ENCODE measurements at places on chromosomes 7 and 10.

- DNase-seq: peak; percentile 53
Measured at GRCh38 chr10:12628964-12629766, 279.8 kb downstream of the CAMK1D start.

GRCh38 chr10:11856678-11857077 lies 33.5 kb downstream of the PROSER2 start:
- no peak for DNase-seq

DNA sequence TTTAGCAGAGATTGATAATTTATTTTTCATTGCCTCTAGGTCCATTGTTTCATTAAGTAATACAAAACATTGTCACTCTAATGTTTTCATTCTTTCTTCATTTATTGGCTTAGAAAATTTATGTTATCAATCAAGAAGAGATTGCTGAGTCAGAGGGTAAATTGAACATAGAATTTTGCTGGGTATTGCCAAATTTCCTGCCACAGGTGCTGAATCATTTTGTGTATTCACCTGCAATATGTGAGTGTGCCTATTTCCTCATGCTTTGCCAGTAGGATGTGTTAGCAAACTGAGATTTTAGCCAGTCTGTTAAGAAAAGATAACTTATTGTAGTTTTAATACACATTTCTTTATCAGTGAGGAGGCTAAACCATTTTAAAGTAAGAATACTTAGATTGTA lies 38.0 kb downstream of the MARCHF5 start:
- DNase-seq: no peak

- DNase-seq: no peak
Measured at GRCh38 chr7:19109000-19109946, 8.2 kb downstream of the TWIST1 start.

- DNase-seq: peak; percentile 81
Measured at GRCh38 chr7:143345428-143345900, 17.0 kb downstream of the FAM131B start.

GRCh38 chr10:116171505-116171904 lies 101.5 kb downstream of the GFRA1 start:
- DNase-seq: no peak

- no peak for DNase-seq
Measured at GRCh38 chr10:21449288-21449966, 76.1 kb downstream of the SKIDA1 start.

GRCh38 chr10:67088036-67088435 lies 162.2 kb downstream of the LRRTM3 start:
- no peak for DNase-seq

GRCh38 chr10:85919491-85920021 lies 447.0 kb downstream of the GRID1 start:
- no peak for DNase-seq

DNA sequence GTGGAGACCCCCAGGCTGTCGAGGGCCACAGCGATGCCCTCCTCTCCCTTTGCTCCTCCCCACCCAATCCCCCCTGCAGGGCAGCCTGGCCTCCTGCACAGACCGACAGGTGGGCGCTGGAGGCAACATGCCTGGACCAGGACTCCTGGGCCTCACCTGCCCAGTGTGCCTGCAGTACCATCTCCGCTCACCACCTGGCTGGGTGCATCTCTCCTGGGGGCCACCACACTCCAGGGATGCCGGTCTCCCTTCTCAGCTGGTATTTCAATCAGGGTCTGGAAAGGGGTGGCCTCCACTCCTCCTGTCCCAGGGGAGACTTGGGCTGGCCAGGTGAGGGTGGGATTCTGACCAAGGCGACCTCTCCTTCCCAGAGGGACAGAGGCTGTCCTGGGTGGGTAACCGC lies 17.2 kb upstream of the CFAP46 start:
- DNase-seq: no peak

- no peak for DNase-seq
Measured at GRCh38 chr7:1514995-1515401, 10.8 kb upstream of the INTS1 start.

DNA sequence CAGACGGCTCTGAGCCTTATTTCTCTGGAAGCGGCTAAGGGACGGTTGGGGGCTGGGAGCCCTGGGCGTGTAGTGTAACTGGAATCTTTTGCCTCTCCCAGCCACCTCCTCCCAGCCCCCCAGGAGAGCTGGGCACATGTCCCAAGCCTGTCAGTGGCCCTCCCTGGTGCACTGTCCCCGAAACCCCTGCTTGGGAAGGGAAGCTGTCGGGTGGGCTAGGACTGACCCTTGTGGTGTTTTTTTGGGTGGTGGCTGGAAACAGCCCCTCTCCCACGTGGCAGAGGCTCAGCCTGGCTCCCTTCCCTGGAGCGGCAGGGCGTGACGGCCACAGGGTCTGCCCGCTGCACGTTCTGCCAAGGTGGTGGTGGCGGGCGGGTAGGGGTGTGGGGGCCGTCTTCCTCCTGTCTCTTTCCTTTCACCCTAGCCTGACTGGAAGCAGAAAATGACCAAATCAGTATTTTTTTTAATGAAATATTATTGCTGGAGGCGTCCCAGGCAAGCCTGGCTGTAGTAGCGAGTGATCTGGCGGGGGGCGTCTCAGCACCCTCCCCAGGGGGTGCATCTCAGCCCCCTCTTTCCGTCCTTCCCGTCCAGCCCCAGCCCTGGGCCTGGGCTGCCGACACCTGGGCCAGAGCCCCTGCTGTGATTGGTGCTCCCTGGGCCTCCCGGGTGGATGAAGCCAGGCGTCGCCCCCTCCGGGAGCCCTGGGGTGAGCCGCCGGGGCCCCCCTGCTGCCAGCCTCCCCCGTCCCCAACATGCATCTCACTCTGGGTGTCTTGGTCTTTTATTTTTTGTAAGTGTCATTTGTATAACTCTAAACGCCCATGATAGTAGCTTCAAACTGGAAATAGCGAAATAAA lies 175.5 kb downstream of the RNF216 start:
- no peak for DNase-seq

- DNase-seq: no peak
Measured at GRCh38 chr7:88357294-88357693, 50.6 kb upstream of the STEAP4 start.

DNA sequence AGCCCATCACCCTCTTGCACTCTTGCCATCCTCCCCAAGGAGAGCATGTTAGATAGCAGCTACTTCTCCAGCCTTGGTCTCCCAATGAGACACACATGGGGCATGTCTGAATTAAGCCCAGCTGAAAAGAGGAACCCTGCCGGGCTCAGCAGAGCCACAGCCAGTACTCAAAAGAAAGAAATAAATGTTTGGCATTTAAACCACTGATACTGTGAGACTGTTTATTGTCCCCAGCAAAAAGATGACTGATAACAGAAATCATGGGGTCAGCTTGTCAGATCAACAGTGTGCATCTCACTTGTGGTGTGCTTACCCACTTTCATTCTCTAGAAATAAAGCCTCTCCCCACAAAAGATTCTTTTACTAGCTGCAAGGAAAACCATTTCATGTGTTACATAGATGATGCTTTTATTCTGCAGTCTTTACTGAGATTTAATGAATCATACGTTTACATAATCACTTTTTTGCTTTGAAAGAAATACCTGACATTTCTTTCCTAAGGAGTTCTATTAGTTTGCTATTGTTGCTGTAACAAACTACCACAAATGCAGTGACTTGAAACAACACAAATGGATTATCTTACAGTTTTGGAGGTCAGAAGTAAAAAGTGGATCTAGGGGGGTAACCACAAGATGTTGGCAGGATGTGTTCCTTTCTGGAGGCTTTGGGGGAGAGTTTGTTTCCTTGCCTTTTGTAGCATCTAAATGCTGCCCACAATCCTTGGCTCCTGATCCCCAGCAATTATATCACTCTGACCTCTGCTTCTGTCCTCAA lies 20.9 kb downstream of the ANKRD7 start:
- no peak for DNase-seq

DNA sequence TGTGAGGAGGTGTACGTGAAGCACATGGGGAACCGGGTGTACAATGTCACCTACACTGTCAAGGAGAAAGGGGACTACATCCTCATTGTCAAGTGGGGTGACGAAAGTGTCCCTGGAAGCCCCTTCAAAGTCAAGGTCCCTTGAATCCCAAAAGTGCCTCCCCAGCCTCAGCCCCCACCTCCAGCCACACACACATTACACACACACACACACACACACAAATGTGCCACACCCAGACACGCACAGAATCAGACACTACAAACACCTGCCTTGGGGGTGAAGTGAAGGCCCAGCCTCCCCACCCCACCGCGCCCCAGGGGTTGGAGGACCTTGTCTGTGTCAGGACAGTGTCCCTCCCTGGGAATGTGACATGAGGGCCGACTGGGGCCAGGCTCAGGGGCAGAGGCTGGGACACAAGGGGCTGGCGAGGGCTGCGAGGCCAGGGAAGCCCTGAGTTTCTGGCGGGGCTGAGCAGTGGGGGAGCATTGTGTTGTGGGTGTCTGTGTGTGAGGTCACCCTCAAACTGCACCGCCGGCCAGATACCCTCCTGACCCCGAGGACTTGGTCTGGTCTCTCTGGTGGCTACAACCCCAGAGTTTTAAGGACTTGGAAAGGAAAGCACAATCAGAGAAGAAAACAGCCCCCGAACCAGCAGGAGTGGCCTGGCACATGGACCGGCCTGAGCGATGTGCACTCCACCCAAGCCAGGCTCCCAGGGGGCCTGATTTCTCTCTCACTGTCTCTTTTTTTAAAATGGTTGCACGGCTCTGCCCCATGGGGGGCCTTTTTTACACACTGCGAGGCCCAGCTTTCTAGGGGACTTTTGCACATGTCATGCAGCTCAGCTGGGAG lies 4.0 kb upstream of the ATP6V1F start:
- no peak for DNase-seq

DNA sequence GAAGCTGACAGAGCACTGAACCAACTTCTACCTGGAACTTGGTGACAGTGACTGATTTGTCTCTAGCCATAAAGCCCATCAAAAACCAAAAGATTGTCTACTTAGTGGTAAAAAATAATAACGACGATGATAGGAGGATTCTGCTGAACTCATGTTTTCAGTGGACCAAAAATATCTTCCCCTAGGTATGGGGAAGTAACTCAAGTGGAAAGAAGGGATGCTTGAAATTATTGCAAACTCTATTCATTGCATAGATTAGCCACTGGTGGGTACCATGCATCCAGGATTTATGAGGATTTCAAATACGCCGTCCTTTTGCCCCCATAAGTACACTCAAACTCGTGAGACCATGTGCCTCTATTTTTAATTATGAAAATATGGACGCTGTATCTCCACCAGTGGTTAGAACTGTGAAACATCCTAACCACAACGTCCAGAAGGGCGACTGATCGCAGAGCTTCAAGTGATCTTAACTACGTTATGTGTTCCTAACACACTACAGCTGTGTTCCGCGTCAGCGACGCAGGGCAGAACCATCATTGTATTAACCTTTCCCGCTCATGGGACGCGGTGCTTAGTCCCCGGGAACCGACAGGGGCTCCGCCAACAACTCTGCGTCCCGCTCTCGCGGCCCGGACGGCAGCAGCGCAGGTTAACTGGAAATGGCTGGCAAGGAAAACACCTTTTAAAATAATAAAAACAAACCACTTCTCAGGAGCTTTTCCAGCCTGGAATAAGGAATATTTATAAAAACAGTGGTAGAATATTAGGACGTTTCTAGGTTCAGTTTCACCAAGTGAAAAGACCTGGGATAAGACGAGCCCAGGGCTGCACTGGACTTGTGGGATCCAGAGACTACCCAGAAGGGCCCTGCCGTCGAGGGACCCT lies 776 bp downstream of the PEX1 start:
- DNase-seq: peak; percentile 74

- DNase-seq: no peak
Measured at GRCh38 chr10:52900593-52900992, 128.0 kb upstream of the MBL2 start.

DNA sequence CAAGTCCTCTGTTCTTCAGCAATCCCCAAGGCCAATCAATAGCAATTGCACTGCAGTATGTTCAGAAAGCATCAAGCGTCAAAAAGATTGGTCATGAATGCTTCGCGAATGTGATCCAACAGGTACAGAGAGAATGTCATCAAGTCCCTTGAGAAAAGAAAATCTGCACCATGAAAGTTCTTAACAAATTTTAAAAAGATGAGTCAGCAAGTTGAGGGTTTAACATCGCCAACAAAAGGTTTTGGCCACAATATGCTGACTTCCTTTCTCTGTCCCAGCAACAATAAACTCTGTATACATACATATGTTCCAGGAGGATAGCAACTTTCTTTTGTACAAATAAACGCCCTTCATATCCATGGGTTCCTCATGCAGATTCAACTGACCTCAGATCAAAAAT lies 168.5 kb upstream of the C7orf33 start:
- DNase-seq: no peak

- DNase-seq: peak; percentile 19
Measured at GRCh38 chr10:121516093-121516865, 82.0 kb downstream of the FGFR2 start.
